Activated gamma-delta T cell treated with Interleukin-2 at 50 U/mL for 16 hours (primary cell): ENCODE measurements at places on chromosomes 1 and 21.

DNA sequence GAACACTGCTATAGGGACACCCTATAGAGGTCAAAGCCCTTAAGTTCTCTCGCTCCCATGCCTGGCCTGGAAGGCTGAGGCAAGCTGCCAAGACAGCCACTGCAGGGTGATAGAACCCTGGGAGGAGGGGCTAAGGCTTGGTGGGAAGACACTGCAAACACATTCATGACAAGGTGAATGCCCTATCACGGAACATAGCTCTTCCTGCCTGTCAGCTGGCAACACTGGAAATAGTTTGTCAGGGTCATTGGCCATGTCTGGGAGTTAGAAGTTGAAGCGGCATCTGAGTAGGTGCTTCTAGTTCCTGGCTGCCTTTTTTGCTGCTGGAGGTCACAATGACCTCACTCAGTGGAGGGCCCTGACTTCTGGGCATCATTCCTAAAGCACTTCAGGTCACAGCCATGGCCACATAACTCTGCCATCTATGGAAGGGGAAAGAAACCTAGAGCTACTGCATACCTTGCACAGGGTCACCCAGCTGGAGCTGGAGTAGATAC lies 4.2 kb downstream of the FABP3 start:
- no peak for DNase-seq

- peak; percentile 7 for DNase-seq
Measured at GRCh38 chr21:31974454-31974985, 101.7 kb downstream of the HUNK start.

DNA sequence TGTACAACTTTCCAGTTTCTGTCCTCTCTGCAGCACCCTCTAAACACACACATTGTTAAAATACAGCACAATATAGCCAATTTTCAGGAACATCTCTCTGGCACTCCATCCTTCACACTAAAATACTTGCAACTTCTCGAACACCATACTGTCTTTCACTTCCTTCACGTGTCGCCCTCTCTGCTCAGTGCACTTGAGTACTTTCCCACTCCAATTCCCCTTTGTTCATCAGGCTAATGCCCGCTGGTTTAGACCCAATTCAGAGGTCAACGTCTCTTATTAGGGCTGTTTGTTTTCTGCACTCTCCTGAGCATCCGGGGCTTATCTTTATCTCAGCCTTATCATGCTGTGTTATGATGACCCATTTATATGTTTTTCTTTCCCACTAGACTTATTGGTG lies 238.2 kb upstream of the SGIP1 start:
- no peak for DNase-seq

DNA sequence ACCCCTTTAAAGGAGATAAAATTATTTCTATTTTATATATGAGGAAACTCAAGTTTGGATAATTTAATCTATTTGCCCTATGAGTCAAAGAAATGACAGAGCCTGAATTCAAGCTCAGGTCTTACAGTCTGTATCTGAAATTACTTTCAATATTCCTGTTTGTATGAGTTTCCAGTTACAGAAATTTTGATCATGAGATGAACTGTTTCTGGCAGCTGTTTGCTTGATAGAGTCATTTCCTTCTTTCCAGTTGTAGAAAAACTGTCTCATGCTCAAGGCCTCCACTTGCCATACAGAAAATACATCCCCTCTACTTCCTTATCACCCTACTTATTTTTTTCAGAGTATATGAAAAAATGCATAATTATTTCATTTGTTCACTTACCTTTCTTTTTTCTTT lies 87.6 kb downstream of the PTPRC start:
- DNase-seq: no peak

- DNase-seq: no peak
Measured at GRCh38 chr1:180486092-180486491, 16.3 kb downstream of the ACBD6 start.

- DNase-seq: no peak
Measured at GRCh38 chr1:160438935-160439334, 38.6 kb downstream of the VANGL2 start.

GRCh38 chr1:26161415-26162219 lies 2.7 kb downstream of the FAM110D start:
- peak; percentile 17 for DNase-seq

DNA sequence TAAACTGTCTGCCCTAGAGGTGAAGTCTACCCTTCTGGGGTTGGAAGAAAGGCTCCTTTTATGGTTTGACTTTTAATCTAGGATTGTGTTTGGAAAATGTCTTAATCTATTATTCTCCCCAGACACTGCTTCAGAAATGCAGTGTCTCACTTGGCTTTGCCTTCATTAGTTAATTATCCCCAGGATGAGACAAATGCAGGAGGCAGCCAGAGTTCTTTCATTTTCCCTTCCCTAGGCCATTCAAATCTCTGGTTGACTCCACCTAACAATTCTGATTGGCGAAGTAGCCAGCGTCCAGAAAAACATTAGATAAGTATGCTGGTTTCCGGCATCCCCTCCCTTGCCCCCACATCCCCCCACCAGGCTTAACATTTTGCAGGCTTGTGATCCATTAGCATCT lies 325.8 kb upstream of the PBX1 start:
- DNase-seq: no peak

DNA sequence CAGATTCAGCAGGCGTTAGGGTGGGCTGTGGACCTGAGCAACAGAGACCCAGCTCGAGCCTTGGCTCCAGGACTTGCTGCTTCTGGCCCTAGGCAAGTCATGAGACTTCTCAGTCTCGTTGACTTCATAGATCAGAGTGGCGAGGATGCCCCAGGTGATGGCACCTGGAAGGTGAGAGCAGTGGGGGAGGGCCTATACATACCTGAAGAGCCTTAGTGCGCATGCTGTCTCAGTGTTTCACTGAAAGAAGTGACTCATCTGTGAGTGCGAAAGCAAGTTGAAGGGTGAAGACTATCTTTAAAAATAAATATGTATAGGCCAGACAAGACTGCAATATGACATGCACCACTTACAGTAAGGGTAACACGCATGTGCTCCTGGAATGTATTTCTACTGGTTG lies 10.1 kb downstream of the PLEKHA6 start:
- DNase-seq: no peak

- DNase-seq: no peak
Measured at GRCh38 chr1:180956028-180956640, 43.4 kb downstream of the KIAA1614 start.

- DNase-seq: no peak
Measured at GRCh38 chr1:206036663-206037455, 13.2 kb upstream of the CTSE start.

DNA sequence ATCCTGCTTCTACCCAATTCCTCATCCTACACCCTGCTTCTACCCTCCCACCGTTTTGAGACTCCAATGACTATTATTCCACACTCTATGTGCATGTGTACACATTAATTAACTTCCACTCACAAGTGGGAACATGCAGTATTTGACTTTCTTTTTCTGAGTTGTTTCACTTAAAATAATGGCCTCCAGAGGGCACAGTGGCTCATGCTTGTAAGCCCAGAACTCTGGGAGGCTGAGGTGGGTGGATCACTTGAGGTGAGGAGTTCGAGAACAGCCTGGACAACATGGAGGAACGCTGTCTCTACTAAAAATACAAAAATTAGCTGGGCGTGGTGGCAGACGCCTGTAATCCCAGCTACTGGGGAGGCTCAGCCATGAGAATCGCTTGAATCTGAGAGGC lies 464.8 kb downstream of the PTBP2 start:
- no peak for DNase-seq

- peak; percentile 42 for DNase-seq
Measured at GRCh38 chr1:157963713-157964112, 29.7 kb upstream of the KIRREL1 start.

DNA sequence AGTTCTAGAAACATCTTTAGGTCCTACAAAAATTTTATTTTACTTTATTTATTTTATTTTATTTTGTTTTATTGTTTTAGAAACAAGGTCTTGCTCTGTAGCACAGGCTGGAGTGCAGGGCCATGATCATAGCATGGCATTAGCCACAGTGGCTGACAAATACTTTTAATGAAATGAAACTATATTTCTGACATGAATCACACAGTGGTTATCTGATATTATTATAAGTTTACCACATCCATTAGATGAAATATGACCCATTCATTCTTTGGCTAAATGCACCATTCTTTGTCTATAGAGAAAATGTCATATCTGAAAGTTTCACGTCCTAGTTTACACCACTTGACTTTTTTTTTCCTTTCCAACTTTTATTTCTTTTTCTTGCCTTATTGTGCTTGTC lies 613.4 kb upstream of the ADAMTS5 start:
- DNase-seq: no peak

- DNase-seq: no peak
Measured at GRCh38 chr1:17120962-17121837, 1.9 kb upstream of the PADI2 start.

- no peak for DNase-seq
Measured at GRCh38 chr21:31176725-31177124, 138.4 kb upstream of the KRTAP19-8 start.

DNA sequence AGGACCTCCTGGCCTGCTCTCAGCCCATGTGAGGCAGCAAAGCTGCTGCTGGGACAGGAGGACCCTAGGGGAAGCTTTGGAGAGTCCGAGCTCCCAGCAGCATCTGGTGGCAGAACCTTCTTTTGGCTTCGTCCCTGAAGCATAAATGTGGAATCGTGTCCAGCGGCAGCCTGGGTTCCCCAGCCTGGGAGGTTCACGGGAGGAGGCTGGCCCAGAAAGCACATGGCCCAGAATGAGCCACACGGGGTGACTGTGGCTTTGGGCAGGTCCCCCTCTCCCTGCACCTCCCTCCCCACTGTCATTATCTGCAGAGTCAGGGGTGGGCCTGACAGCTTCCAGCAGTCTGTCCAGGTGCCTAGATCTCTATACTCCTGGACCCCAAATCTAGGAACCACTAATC lies 318.1 kb upstream of the VAMP3 start:
- no peak for DNase-seq

DNA sequence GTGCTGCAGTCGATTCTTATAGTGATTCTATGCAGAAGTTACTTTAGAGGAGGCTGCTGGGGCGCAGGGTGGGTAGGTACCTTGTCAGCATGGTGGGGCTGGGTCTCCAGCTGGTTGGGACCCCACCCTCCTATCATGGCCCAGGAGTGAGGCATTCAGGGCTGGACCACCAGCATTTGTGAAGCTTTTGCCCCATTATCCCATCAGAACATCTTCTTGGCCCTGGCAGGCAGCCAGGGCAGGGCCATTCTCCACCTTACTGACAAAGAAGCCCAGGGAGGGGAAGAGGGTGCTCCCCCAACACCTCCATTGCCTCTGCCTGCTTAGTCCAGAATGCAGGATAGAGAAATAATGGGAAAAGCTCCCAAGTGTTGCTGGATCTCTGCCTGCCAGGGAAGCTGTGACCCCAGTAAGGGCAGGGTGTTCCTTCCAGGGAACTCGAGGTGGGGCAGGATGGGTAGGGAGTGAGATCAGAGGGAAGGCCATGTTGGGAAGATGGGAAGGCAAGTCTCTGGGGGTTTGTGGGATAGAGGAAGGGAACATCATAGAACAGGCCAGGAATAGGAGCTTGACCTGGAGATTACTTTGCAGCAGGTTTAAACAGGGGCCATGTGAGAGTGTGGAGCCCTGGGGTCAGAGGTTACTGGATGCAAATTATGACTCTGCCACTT lies 16.2 kb upstream of the SLC2A1 start:
- DNase-seq: no peak

DNA sequence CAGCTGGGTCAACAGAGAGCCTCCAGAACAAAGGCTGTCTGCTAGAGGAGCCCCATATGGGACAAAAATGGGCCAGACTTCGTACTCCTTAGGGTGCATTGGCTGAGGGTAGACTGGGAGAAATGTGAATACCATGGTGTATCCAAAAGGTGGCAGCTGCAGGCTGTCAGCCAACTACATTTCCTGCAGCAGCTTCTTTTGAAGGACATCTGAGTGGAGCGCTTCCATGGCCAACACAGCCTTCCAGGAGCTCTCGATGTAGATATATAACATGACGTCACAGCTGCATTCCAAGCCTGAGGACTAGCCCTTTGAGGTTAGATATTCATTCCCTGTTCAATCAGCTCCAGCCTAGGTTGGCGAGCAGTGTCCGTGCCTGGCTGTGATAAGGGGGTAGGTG lies 107.7 kb downstream of the MAB21L3 start:
- DNase-seq: no peak

DNA sequence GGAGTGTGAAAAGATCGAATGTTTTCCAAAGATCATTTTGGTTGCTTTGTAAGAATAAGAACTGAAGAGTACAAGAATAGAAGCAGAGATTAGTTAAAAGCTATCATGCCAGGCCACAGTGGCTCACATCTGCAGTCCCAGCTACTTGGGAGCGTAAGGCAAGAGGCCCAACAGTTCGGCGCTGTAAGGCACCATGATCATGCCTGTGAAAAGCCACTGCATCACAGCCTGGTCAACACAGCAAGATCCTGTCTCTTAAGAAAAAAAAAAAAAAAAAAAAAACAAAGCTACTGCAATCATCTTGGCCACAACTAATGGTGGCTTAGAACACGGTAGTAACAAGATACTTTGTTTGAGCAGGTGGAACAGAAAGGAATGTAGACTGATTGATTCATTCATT lies 116.2 kb downstream of the EIF4G3 start:
- no peak for DNase-seq

- DNase-seq: no peak
Measured at GRCh38 chr21:27189870-27190269, 223.0 kb upstream of the ADAMTS5 start.

GRCh38 chr21:16061194-16061593 lies 331.4 kb downstream of the USP25 start:
- no peak for DNase-seq

GRCh38 chr1:220887520-220888416 lies 8.5 kb downstream of the HLX start:
- no peak for DNase-seq

DNA sequence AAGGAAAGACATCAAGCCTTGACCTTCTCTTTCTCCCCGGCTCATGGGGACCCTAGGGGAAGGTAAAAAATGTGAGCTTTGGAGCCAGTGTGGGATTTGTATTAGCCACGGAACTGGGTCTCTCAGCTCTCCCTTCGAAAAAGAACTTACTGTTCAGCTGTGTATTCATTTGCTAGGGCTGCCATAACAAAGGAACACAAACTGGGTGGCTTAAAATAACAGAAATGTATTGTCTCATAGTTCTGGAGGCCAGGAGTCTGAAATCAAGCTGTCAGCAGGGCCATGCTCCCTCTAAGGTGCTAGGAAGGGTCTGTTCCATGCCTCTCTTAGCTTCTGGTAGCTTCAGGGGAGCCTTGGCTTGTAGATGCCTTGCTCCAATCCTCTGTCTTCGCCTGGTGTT lies 83.5 kb upstream of the SLC2A1 start:
- no peak for DNase-seq

DNA sequence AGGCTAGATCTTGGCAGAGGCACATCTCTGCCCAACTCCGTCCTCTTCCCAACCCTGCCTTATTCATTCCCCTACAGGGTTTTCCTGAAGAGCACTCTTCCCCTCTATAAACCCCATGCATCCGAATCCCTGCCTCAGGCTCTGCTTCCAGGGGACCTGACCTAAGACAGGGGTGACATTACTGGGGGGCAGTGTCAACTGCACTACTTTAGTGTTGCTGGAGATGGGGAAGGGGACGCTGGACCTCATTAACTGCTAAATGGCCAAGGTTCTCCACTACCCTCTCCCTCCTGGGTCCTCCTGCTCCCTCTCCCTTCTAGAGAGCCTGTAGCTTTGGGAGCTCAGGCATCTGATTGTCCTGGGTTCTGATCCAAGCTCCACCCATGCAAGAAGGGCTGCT lies 126.2 kb downstream of the GRIK3 start:
- DNase-seq: no peak

- DNase-seq: no peak
Measured at GRCh38 chr1:175129997-175130648, 62.5 kb downstream of the KIAA0040 start.
